AG04449 (cell line): ENCODE measurements at places on chromosomes 2 and 18.

- no peak for DNase-seq
These were observed 1.4 kb downstream of the EHBP1 start for GRCh38 chr2:62706721-62707521.

DNA sequence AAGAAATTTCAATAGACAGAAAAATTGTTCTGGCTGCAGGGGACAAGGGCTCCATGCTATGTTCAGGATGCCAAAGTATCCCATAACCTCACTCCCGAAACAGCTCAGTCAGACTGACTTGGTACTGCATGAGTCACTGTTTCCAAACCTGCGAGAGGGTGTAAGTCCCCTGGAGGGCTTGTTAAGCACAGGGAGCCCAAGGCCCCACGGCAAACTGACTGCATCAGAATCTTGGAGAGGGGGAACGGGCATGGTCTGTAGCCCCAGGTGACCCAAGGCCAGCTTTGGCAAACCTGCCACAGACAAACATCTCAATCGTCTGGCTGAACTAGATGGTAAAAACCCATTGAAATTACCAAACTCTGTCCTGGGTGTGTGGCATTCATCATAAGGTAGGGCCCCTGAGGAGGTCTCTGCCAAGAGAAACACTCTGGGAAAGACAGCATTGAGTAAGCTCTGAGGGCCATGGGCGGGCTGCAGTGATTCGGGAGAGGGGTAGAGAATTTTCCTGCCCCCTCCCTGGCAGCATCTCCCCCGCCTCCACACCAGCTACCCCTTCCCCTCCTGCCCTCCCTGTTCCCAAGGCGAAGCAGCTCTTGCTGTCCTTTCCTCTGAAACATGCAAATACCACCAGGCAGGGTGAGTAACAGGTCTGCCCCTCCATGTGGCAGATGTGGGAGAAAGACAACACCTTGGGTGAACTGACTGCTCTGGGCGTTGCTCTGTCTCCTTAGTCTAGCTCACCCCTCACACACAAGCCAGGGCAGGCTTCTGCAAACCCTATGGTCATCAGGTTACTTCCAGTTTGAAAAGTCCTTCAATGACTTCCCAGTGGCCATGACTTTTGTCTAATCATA lies 274.7 kb upstream of the SIX2 start:
- peak; percentile 54 for DNase-seq

- DNase-seq, result no peak
These were observed 170.0 kb downstream of the CYRIA start for GRCh38 chr2:16495509-16496208.

GRCh38 chr2:239881561-239882320 lies 143.4 kb downstream of the NDUFA10 start:
- no peak for DNase-seq

DNA sequence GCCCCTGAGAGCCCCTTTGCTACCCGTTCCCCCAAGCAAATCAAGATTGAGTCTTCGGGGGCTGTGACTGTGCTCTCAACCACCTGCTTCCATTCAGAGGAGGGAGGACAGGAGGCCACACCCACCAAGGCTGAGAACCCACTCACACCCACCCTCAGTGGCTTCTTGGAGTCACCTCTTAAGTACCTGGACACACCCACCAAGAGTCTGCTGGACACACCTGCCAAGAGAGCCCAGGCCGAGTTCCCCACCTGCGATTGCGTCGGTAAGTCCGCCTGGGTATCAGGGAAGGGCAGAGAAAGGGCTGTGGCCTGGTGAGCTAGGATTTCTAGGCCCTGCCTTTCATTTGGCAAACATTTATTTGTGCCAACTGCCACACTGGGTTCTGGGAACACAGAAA lies 63.4 kb downstream of the TET3 start:
- DNase-seq, result no peak

DNA sequence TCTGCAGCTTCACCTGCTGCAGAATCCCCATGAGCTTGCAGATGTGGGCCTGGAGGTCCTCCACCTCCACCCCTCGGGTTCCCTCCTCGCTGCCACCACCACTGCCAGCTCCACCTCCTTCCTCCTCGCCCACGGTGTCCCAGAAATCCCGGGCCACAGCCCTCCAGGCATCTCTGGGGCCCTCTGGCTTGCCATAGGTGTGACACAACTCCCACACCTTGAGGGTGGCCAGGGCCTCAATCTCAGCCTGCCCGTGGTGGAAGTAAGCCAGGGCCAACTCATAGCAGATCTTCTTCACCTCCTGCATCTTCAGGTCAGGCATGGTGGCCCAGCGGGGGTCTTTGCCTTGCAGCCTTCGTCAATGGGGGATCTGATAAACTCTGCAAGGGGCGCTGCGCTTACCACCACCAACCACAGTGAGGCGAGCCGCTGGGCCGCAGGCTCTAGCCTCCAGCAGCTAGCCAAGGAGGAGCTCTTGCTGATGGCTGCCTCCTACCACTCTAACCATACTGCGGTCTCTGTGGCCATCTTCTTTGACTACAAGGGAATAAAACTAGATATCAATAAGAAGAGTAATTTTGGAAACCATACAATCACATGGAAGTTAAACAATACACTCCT lies 36.1 kb upstream of the ANKRD62 start:
- DNase-seq, result no peak

GRCh38 chr2:70078384-70078783 lies 8.9 kb upstream of the PCBP1 start:
- no peak for DNase-seq

DNA sequence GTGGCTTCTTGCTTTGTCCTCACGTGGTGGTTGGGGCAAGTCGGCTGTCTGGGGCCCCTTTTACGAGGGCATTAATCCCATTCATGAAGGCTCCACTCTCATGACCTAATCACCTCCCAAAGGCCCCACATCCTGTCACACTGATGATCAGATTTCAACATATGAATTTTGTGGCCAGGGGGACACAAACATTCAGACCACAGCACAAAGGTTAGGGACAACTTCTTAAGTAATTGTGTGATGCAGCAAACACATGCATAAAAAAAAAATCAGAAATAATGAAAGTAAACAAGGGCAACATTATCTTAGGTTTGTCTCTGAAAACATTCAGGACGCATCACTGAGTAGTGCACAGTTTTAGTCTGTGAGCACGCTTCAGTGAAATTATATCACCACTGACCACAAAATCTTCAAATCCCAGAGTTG lies 54.2 kb upstream of the FRZB start:
- DNase-seq, result no peak
